ENCODE measurements at places on chromosomes 1 and 21.

DNA sequence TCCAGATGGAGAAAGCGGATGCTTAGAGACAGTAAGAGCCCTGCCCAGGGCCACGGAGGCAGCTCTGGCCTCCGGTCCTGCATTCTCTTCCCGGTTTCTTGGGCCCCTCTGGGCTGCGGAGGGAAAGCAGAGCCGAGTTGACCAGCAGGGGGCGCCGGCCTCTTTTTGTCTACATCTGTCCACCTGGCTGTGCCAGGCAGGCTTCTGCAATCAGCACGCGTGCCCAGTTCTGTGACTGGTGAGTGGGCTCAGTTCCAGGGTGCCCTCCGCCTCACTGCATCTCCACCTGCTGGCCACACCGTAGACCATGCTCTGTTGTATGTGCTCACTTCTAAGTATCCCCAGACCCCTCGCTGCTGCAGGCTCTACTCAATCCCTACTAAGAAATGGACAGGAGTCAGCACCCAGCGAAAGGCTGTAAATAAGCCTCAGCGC, 6.7 kb upstream of the HUNK start:
- peak; percentile 16 for DNase-seq

- no peak for DNase-seq
Measured at GRCh38 chr1:208225954-208226937, 17.9 kb downstream of the PLXNA2 start.

DNA sequence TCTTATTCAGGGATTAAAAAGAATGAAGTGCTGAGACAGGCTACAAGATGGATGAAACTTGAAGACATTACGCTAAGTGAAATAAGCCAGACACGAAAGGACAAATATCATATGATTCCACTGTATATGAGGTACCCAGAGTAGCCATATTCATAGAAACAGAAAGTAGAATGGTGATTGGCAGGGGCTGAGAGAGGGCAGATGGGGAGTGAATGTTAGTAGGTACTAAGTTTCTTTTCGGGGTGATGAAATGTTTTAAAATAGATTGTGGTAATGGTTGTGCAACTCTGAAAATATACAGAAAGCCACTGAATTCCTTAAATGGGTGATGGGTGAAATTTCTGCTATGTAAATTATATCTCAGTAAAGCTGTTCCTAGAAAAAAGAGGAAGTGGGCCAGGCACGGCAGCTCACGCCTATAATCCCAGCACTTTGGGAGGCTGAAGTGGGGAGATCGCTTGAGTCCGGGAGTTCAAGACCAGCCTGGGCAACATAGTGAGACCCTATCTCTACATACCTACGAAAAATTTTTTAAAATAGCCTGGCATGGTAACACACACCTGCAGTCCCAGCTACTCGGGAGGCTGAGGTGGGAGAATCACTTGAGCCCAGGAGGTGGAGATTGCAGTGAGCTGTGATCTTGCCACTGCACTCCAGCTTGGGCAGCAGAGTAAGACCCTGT, 15.9 kb downstream of the SLC27A3 start:
- no peak for DNase-seq

- no peak for DNase-seq
Measured at GRCh38 chr1:59696421-59697115, 118.2 kb upstream of the HOOK1 start.

DNA sequence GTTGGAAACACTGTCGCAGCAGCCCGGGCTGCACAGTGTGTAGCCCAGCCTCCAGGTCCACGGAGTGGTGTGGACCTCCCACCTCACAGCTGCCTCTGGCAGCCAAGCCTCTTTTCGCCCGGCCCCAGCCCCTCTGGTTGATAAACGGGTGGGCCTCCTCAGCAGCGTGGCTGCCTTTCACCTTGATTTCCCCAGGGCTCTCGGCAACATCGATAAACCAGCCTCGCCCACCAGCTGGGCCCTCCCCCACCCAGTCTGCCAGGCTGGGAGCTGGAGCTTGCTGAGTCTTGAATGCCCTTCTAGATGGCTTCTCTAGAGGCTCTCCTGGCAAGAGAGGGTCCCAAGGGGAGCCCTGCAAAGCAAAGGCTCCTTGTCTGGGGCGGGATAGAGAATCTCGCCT, 31.0 kb upstream of the LHX4 start:
- no peak for DNase-seq

DNA sequence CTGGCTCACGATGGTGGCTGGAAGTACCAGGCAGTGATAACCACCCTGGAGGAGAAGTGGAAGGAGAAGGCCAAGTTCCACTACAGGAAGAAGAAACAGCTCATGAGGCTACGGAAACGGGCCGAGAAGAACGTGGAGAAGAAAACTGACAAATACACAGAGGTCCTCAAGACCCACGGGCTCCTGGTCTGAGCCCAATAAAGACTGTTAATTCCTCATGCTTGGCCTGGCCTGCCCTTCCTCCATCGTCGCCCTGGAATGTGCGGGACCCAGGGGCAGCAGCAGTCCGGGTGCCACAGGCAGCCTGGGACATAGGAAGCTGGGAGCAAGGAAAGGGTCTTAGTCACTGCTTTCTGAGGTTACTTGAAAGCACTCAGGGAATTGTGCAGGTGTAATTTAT, 10.8 kb downstream of the IL24 start:
- no peak for DNase-seq

DNA sequence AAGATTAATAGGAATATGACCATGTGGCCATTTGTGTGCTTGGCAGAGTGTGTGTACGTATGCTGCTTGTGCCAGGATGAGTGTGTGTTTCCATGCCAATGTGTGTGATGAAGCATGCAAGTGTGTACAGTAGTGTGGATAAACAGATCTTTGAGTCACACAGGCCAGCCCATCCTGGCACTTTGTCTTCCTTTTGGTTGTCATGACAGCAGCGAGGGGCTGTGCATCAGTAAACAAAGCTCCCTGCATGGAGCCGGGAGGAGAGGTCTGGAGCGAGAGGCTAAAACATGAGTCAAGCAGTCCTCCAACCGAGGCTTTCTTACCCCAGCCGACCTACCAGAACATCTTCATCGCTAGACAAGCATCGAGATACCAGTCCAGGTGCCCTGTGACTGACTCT, 221.2 kb downstream of the CACNA1E start:
- no peak for DNase-seq

DNA sequence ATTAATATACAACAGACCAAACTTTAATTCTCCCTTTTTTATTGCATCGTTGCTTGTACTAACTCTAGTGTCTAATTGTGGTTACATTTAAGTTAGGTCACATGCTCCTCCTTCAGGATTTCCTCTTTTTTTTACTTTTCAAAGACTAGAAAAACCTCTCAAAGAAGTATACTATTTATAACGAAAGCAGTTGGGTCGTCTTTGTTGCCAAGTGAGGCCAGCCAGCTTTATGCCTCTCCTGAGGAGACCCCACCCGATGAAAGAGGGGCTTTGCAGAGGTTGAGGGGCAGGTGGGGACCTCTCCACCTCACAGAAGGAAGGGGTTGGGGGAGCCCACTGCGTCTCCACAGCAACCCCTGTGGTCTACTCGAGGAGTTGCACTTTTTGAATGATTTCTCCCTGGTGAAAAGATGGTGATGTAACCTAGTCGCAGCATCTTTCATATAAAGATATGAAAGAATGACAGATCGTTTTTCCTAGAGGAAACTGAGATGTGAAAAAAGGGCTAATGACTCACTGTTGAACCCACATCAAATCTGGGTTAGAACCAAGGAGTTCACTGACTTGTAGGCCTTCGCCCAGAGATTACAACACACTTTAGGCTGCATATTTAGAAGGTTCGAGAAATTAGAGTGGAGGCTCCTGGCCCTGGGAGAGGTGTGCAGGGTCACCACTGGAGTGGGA, 6.4 kb downstream of the TGFB2 start:
- no peak for DNase-seq

GRCh38 chr1:25773441-25774125, 26.4 kb upstream of the SELENON start:
- DNase-seq: no peak

DNA sequence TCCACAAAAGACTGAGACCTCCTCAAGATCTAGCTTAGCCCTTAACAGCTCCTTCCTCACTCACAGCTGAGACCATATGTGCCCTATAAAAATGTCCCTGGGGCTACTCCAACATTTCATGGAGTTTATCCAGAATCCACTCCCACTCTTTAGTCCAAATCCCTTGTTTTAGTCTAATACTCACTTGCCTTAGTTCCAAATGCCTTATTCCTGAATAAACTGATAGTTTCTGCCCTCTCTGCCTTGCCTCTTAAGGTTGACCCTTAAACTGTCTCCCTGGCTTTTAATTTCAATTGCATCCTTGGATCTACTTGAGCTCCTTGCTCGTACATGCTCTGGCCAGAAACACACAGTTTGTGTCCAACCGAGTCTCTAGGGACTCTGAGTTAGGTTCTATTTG, 47.3 kb upstream of the LYPLAL1 start:
- no peak for DNase-seq

- DNase-seq: no peak
Measured at GRCh38 chr1:198121056-198121826, 35.6 kb upstream of the NEK7 start.

DNA sequence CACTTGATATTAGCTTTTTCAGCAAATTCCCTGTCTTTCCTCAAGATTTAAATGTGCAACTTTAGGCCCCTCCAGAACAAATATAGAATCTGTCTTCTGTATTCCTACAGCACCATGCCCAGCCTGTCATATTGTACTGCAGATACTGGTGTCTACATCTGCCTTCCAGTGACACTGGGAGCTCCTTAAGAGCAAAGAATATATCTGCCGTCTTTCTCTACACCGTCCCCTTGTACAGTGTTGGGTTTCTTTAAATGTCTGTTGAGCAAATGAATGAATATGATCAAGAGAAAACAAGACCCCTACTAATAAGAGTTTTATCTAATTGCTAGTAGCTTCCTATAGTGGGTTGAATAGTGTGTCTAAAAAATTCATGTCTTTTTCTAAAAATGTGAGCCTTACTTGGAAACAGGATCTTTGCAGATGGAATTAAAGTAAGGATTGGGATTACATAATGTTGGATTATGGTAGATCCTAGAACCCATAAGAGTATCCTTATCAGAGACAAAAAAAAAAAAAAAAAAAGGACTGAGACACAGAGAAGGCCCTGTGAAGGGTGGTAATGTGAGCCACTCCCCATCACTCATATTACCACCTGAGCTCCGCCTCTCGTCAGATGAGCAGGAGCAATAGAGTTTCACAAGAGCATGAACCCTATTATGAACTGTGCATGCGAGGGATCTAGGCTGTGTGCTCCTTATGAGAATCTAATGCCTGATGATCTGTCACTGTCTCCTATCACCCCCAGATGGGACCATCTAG, 128.6 kb downstream of the FAF1 start:
- DNase-seq: no peak

GRCh38 chr1:193533853-193534252, 347.4 kb upstream of the B3GALT2 start:
- DNase-seq: no peak

GRCh38 chr1:66478116-66478515, 55.8 kb upstream of the SGIP1 start:
- DNase-seq: no peak

GRCh38 chr1:14071581-14071980, 371.6 kb downstream of the PRDM2 start:
- DNase-seq: no peak

DNA sequence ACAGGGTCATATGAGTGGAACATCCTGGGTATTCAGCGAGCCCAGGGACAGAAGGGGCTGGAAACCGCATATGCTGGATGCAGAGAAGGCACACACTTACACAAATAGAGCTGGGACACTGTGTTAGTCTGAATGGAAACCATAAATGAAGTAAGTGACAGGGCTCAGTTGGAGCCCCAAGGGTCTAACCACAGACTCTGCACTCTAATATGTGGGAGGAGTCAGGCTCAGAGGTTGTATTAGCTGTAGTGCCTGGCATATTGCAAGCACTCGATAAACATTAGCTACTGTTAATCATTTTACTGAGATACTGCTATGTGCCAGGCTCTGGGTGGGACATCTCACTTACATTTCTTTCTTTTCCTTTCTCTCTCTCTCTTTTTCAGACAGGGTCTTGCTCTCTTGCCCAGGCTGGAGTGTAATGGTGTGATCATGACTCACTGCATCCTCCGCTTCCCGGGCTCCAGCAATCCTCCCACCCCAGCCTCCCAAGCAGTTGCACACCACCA, 6.5 kb upstream of the OLIG1 start:
- DNase-seq: no peak

DNA sequence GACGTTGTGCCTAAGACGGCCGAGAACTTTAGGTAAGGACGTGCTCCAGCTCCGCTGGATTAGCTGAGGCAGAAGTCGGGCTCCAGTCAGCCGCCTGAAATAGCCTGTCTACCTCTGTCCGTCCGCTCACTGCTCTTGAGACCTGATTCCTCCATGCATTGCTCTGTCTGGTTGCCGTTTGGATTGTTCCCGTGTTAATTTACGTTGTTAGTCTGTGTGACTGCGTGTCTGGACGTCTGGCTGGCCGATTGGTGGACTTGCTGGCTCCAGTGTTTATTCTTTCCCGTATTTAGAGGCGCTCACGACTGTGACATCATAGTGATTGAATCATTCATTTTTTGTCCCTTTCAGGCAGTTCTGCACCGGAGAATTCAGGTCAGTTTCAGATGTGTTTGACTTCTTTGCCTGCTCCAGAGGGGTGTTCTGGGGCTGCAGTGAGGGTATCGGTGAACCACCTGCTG, 684 bp downstream of the PPIH start:
- DNase-seq: no peak

GRCh38 chr1:48216941-48217340, 5.6 kb upstream of the SLC5A9 start:
- DNase-seq: no peak

Measured in stimulated activated CD8-positive, alpha-beta memory T cell treated with anti-CD3 and anti-CD28 coated beads, Interleukin-7, amount 100 ng/mL, for 1 hour (primary cell).